OCI-LY7 (cell line): ENCODE measurements at places on chromosomes 13 and 19.
A peak's percentile ranks its signal among the peaks of the same experiment; 100 is the strongest.

DNA sequence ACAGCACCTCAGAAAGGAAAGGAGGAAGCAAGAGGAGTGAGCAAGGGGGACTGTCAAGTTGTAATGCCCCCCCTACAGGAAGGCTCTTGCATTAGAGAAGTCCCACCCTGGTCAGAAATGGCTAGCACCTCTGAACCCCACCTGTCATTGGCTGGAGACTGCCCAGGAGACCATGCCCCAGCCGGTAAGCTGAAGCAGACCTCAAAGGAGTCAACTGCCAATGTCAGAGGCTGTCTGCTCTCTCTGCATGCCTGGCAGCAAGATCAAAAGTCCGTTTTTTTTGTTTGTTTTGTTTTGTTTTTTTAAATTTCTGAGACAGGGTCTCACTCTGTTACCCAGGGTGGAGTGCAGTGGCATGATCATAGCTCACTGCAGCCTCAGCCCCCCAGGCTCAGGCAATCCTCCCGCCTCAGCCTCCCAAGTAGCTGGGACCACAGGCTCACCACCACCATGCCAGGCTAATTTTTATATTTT, 8.1 kb upstream of the BCL3 start:
- DNase-seq = peak; percentile 64

DNA sequence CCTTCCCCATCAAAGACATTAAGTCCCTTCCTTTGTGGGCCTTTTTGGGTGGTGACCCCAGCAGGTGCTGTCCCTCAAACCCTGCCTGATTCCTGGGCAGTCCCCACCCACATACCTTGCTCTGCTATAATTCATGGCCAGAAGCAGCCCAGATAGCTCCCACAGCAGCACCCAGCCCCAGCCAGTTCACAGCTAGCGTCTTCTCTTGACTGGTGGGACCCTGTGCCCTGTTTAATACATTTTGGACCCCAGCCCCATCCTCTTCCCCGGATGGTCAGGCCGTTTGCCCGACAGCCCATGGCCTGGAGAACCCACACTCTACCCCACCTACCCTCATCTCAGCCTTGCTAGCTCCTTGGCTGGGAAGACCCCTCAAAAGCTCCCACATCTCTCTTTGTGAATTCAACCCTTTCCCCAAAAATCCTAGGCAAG, 2.1 kb downstream of the CCDC106 start:
- no peak for DNase-seq

DNA sequence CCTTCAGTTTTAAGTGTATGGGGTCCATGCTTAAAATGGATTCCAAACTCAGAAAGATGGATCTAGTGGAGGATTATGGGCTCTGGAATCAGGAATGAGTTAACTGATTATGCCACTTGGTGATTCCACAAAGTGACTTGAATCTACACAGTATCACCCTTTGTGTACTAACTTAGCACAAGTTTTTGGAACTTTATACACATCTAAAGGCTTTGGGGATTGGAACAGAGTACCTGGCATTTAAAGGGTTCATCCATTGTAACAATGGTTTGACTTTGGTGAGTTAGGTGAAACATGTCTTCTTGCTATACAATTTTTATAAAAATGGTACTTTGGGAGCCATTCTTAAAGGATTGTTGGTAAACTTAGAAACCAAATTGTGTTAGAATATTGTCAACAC, 1.1 kb downstream of the RPL21 start:
- no peak for DNase-seq

- DNase-seq = no peak
Observed at GRCh38 chr13:52141299-52141698, 12.4 kb upstream of the NEK5 start.

DNA sequence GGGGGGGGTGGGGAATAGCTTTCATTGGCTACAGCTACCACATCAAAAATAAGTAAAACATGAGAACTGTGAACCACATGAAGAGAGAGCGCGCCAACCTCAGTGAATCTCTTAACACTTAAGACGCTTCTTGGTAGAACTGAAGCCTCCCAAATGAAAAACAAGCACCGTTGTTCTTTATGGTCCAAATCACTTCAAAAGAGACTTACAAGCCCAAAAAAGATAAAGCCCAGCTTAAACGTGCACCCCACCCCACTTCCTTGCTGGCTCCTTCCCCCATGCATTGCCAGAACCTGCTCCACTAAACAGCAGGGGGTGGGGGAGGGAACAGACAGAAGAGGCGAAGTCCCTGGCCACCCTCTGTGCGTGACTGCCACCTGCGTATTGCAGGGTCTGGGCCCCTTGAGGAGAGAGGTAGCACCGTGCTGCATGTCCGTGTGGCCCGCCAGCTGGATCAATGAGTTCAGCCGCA, 479.1 kb downstream of the FOXO1 start:
- DNase-seq = no peak

DNA sequence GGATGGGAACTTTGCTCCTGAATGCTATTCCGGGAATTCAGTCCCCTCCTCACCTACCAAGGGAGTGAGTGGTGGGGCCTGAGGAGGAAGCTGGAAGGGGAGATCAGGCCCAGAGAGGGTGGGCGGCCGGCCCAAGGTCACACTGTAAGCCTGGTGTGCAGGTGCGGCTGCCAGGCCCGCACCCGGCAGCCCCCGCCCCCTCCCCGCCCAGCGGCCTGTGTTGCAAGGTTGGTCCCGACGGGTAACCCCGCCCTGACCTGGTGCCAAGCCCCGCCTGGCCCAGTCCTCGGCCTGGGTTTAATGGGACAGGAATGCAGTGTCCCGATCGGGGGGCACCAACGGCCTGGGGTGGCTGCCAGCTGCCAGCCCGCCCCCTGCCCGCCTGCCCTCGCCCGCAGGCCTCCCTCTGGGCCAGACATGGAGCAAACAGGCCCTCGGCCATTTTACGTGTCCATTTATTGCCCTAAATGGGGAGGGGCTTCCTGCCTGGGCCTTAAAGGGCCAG, 5.5 kb downstream of the ZBTB7A start:
- DNase-seq = peak; percentile 46

GRCh38 chr19:16419669-16420335, 52.0 kb downstream of the EPS15L1 start:
- no peak for DNase-seq

- peak; percentile 40 for DNase-seq
Observed at GRCh38 chr19:18644196-18645034, 7.6 kb downstream of the KLHL26 start.

DNA sequence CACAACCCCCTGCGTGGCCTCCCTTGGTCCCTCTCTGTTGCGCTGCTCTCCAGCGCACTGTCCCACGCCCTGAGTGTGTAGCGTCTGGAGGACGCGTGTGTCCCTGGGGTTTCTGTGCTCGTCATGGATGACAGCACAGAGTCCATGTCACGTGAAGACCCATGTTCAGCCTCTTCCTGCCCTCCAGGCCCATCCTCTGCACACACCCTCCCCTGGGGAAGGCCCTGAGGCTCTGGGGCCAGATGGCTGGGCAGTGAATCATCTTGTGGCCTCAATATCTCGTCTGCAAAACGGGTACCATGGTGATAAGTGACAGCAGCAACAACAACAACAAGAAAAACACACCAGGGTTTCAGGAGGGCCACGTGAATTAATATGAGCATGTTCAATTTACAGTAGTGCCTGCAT, 71.5 kb upstream of the ARHGEF7 start:
- DNase-seq = no peak

DNA sequence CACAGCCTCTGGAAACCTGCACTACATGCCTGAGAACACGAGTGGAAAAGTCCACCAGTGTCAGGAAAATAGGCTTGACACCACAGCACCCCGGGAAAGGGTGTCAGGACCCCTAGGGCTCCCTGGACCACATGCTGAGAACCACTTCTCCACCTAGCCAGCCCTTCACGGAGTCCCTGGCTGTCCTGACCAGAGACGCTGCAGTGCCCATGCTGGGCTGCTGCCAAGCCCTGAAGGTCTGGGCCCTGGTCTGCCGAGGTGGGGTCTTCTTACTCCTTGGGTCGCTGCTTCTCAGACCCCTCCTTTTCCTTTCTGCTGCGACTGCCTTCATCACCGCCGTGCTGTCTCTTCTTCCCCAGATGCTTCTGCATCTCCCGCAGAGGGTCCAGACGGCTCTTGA, 3.0 kb downstream of the LENG1 start:
- no peak for DNase-seq

- no peak for DNase-seq
Observed at GRCh38 chr13:95659500-95659899, 15.0 kb upstream of the DZIP1 start.

- no peak for DNase-seq
Observed at GRCh38 chr13:113729187-113730019, 29.6 kb upstream of the TMEM255B start.

GRCh38 chr19:30666301-30666803, 294.2 kb downstream of the ZNF536 start:
- peak; percentile 43 for DNase-seq

- no peak for DNase-seq
Observed at GRCh38 chr13:99307247-99307646, at the start of gene GPR183. Gene GPR183, minus strand, starts transcription at chr13:99307399. Its CDS starts 11,254 bp downstream, at chr13:99296145.

DNA sequence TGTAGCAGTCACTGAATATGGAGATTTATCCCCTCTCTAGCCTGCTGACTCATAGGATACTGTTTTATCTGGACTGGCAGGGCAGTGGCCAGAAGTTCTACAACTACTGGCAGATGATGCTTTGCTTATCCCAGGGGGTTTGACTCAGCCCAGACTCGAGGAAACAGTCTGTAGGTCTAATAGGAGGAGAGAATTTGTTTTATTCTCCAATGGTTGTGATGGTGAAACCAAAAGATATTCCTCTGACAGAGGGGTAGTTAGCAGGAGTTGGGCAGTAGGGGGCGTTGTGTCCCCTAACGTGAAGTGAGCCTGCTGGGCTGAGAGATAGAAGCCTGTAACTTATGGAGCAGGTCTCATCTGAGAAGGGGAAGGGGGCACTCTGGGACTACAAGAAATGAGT, 74.9 kb downstream of the WTIP start:
- peak; percentile 24 for DNase-seq

DNA sequence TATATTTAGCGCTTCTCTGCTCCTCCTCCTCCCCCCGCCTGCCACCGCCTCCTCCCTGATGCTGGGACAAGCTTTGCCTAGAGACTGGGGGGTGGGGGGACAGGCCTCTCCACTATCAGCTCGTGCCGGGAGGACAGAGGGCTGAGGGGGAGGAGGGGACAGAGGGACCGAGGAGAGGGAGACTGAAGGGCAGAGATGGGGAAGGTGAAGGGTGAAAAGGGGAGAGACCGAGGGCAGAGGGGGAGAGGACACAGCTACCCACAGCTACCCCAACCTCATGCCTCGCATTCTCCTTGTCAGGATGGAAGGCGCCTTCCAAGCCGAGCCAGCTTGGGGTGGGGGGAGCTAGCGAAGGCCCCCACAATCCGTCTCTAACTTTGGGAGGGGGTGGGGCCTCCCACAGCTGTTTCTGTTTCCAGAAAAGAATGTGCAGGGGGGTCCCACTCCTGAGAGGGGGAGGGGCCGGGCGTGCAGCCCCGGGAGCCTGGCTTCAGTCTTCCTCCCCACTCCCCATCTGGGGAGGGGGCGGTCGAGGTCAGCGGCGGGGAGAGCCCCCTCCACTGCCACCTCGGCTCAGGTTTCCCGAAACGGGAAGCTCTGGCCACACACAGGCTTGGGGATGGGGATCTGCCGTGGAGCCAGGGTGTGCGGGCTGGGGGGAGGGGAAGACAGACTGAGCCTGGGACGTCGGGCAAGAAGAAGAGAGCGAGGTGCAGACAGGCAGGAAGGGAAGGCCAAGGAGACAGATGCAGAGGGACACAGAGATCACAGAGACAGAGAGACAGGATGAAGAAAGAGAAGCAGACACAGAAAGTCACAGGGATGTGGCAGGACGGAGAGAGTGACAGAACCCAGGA, 1.6 kb downstream of the DACT3 start:
- no peak for DNase-seq

- DNase-seq = no peak
Observed at GRCh38 chr19:52938761-52939160, 15.5 kb upstream of the ZNF888 start.

DNA sequence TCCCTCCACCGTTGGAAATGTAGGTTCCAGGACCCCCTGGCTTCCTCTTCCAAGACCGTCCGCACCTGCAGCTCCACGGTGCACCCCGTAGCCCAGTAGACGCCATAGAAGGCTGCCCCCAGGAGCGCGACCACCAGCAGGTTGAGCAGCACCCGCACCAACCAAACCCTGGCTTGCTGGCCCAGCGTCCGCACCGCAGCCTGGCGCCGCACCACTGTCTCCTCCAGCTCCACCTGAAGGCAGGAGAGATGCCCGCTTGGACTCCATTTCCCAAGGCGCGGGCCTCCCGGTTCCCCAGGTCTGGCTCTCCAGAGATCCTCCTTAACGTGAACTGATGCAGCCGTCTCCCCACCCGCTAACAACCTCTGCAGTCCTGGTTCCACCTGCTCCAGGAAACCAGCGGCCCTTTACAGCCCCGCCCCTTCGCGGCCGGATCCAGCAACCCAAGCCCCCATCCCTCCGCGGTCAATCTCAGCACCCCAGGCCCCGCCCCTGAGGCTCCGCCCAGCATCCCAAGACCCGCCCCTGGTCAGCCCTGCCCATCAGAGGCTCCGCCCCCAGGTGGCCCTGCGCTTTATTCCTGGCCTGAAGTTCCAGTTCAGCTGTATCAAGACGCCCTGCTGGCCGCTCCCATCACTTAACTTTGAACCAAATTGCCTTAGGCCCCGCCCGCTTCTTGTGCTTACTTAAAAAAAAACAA, 5.0 kb upstream of the LENG1 start:
- DNase-seq = no peak

DNA sequence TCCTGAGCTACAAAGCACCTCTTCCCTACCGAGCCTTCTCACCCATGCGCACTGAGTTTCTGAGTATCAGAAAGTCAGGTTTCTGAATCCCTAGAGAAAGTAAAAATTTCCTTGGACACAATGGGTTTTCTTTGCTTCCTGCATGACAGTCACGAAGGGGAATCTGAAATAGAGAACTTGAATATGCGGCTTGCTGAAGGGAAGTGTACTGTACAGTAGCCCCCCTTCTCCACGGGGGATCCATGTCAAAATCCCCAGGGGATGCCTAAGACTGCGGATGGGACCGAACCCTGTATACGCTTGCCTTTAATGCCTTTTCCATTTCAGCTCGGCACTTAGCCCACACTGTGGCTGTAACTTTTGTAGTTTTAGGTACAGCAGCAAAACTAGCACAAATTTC, 107.9 kb downstream of the GGACT start:
- no peak for DNase-seq

DNA sequence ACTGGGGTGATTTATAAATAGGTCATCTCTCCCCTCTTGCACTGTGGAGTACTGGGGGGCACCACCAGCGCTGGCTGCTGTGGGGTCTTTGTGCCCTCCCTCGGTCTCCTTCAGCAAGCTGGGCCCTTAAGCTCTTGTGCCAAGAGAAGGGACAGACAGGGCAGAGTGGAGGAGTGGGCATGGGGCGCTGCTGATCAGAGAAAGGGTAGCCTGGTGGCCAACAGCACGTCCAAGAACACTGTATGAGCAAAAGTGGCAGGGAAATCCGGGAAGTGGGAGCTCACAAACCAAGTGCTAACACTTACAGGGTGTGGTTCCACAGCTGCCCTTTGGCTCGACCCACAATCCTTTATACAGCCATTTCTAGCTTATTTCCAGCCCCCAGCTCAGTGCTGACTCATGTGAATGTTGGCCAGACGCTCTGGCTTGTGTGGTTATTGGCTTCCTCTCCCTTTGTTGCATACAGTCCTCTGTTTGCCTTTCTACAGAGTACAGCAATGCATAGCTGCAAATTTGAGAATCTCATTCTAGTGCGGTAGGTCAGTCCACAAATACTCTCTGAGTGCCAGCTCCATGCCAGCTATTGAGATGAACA, 298.8 kb downstream of the SHISA2 start:
- no peak for DNase-seq
